Stimulated activated CD4-positive, alpha-beta T cell treated with anti-CD3 and anti-CD28 coated beads, Interleukin-15, amount 100 ng/mL, for 1 hour (primary cell): ENCODE measurements at places on chromosomes 12 and 14.

- no peak for DNase-seq
Measured at GRCh38 chr14:65548878-65549277, 136.3 kb downstream of the FUT8 start.

DNA sequence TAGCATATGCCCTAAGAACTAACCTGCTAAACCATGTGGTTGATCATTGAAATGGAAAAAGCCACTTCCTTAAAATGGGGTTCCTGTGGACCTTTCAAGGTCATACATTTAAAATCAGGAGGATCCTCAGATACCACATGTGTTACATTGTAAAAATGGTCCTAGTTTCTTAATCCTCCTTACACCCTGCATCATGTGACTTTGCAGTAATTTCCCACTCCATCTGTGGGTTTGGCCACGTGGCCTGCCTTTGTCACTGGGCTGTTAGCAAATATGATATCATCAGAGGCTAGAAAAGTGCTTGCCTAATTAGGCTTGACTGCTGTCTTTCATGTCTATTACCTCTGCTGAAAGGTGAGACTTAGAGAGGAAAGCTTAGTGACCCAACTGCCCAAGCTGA, 70.7 kb downstream of the CMKLR1 start:
- no peak for DNase-seq

- no peak for DNase-seq
Measured at GRCh38 chr14:60254176-60254575, 5.2 kb downstream of the PPM1A start.

DNA sequence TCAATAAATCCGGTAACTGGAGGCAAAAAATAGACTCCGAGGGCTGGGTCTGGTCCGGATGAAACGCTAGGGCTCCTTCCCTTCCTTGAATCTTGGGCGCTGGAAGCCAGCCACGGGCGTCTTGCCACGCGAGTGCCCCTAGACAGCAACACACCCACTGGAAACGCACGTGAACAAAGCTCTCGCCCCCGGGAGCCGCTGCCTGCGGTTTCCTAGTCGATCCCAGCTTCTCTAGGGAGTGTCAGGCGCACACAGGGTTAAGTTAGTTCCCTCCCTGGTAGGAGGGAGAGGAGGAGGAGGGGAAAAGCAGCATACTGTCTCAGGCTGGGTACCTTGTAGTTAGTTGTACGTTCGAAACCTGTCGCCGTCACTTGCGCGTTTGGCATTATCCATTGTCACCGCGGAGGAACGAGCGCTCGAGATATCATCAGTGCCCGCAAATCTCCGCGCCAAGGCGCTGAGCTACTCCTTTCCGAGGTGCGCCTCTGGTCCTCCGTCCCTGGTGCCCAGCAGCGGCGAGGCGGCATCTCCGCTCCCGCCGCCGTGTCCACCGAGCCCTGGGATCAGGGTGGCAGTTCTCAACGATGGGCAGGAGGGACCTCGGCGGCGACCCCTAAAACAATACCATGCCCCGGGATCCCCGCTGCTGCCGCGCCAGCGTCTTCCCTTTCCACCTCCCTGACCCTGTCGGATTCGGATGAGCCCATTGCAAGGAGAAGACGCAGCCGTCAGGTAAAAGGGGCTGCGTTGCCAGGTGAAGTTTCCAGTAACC, at the start of gene FLRT2:
FLRT2 (plus strand) TSS at position 342 of the 772 bp plus-strand sequence. CDS start 91,371 bp downstream, outside the sequence.
- no peak for DNase-seq

DNA sequence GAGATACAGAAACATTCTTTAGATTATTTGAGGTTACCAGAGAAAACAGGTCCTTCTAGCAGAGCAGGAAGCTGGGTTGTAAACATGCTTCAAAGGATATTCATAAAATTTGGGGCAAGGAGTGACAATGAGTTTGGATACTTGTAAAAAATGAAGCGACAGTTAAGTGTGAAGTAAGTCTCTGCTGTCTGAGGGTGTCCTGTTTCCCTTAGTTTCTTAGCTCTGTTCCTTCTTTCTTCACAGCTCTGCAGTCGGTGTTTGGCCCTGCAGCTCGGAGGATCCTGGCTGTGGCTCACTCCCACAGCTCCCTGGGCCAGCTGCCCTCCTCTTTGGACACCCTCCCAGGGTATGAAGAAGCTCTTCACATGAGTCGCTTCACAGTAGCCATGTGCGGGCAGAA, 10.8 kb downstream of the TMEM52B start:
- DNase-seq: no peak
